ENCODE measurements at places on chromosomes 2 and 18.

DNA sequence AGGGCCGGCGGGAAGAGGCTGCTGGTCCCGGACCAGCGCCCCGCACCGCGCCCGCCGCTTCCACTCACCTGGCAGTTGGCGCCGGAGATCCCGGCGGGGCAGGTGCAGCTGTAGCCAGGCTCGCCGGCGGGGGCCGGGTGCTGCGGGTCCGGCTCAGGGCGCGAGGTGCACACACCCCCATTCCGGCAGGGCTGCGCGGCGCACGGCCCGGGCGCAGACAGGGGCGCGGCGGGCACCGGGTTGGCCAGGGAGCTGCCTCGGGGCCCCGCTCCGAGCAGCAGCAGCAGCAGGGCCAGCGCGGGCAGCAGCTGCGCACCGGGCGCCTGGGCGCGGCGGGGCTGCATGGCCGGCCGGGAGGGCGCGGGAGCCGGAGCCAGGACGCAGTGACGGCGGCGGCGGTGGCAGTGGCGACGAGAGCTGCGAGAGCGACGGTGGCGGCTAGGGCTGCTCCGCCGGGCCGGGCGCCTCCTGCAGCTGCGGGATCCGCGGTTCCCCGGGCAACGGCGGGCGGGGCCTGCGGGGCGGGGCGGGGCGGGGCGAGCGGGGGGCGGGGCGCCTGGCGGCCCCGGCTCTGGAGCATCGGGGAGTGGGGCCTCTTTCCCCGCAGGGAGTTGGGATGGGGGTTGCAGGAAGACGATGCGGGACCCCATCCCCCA, at the start of gene DNER:
DNER (minus strand) TSS at position 476 of the 656 bp plus-strand sequence; CDS start at position 344, 132 bp downstream.
- peak; percentile 78 for DNase-seq

GRCh38 chr18:50009773-50010335, 185.1 kb downstream of the MYO5B start:
- DNase-seq = peak; percentile 82

DNA sequence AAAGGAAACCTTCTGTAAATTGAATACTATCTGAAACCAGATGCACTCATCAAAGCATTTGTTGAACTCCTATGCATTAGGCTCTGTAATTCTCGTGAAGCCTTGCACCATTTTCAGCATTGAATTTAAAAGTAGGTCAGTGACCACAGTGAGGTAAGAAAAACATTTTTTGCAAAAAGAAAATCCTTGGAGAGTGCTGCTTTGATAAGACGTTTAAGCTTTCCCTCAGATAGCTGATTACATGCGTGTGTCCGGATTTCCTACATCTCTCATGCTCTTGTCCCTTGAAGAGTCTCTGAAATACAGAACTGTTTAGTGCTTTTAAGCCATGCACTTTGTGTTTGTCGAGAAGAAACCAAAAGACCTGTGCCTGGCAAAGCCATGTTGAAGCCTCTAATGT, 113.6 kb downstream of the FMNL2 start:
- DNase-seq = no peak

DNA sequence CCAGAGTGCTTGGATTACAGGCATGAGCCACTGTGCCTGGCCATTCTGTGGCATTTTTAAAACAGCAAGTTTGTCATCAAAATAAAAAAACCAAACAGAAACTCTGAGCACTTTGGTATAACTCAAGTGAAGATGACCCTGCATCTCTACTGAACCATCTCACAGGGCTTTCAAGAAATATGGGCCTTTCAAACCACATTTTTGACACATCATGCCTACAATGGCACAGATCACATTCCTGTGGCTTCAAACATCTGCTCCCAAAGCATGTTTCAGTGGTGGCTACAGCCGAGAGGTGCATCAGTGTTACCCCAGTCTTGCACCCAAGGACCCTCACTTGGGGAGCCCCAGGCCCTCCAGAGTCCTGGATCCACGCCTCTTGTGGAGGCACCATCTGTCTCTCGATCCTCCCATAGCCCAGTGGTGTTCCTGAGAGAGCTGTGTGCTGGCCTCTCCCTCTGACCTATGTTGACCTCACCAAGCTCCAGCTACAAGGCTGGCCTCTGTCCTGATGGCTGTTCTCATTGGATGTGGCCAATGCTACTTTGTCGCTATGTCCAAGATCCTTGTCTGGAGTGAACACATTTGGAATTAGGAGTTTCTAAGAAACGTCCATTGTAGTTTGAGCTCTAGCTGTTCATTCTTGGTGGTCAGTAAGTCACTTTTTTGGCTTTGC, 55.2 kb upstream of the RALBP1 start:
- no peak for DNase-seq

DNA sequence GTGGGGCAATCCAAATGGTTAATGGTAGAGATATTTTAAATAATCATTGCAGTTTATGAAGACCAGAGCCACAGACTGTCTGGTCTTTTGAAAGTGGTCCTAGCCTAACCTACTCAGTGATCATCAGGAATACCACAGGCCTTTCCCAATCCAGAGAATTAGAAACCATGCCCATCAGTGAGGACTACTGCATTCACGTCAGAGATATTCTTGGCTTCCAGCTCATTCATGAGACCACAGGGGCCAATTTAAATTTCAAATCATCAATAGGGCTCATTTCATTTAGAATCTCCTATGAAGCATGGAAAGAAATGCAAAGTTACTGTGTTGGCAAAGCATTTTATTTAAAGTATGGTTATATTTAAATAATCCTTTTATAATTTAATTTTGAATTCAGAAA, 362.3 kb upstream of the KCNJ3 start:
- DNase-seq = no peak

DNA sequence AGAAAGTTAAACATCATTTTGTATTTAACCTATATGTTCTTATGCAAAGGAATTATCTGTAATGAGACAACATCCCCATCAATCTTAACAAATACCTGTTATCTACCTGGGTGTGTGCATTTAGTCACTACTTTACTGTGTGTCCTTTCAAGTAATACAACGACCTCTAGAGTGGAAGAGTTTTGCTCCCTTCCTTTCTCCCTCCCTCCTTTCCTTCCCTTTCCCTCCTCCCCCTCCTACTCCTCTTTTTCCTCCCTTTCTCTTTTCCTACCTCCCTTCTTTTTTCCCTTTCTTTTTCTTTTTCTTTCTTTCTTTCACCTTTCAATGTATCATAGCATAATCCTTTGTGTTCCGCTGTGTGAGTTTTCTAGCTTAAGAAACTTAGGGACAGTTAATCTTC, 532.3 kb downstream of the SLC4A3 start:
- no peak for DNase-seq

GRCh38 chr2:239777219-239777618, 247.9 kb downstream of the NDUFA10 start:
- DNase-seq = no peak

DNA sequence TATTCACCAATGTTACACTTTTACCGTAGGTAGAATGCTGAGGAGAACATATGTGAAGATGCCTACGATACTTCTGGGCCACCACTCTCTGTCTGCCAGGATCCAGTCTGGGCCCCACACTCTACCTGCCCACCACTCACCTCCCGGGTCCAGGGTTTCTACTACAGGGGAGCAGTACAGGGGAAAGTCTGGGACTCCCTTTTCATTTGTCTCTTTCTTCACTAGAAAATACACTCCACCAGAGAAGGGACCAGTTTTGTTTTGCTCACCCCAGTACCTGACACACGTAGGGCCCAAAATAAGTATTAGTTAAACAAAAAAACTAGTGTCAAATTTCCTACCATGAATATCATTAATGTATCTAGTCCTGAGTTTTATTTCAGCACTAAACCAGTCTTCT, 21.1 kb downstream of the KANSL3 start:
- no peak for DNase-seq

DNA sequence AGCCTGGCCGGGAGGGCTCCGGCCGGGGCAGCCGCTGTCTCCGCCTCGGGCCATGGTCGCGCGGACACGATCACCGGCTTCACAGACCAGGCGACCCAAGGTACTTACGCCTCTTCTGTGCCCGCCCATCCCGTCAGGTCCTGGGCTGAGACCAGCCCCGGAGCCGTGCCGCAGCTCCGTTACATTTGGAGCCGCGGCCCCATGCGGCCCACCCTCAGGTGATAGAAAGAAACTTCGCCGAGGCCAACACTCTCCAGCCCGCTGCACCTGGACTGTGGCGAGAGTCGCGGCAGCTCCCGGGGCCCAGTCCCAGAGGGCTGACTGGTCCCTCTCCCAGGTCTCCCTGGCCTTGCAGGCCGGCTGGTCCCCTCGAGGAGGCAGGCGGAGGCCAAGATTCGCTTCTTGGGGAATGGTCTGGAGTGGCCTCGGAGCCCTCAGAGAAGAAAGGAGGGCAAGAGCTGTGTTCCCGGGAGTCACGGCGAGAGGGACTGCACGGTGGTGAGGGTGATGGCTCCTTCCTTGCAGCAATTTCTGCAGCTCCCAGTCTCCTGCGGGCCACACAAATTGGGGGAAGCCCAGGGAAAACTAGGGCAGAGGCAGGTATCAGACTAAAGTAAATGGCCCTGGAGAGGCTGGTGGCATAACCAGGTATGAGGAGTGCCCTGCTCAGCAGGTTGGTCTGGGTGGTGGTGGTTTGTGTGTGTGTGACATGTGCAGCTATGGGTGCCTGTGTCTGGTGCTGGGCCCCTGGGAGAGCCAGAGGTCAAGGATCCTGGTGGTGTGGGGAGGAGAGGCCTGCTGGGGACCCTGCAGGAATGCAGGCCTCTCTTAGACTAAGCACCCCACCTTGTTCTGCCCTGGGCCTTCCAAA, 822 bp downstream of the GDF7 start:
- DNase-seq = no peak

- no peak for DNase-seq
Observed at GRCh38 chr18:25081001-25081400, 271.0 kb downstream of the ZNF521 start.

- DNase-seq = no peak
Observed at GRCh38 chr2:136112317-136113208, 5.4 kb downstream of the CXCR4 start.

GRCh38 chr2:157895531-157895930, 19.4 kb upstream of the ACVR1 start:
- no peak for DNase-seq

DNA sequence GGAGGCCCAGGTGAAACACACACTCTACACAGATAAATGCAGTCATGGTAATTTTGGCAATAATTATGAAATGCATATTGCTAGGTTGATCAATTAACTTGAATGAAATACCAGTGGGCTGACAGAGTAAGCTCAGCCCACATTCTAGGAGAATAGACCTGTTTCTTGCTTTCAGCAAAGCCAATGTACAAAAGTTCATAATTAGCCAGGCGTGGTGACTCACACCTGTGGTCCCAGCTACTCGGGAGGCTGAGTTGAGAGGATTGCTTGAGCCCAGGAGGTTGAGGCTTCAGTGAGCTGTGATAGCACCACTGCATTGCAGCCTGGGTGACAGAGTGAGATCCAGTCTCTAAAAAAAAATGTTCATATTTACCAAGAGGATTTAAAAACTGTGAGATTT, 15.7 kb upstream of the MBP start:
- DNase-seq = no peak

- DNase-seq = no peak
Observed at GRCh38 chr2:169237939-169238338, 124.4 kb downstream of the LRP2 start.

GRCh38 chr2:96954011-96954846, 32.2 kb downstream of the FAM178B start:
- no peak for DNase-seq

GRCh38 chr2:16738361-16739225, 73.0 kb upstream of the CYRIA start:
- no peak for DNase-seq

DNA sequence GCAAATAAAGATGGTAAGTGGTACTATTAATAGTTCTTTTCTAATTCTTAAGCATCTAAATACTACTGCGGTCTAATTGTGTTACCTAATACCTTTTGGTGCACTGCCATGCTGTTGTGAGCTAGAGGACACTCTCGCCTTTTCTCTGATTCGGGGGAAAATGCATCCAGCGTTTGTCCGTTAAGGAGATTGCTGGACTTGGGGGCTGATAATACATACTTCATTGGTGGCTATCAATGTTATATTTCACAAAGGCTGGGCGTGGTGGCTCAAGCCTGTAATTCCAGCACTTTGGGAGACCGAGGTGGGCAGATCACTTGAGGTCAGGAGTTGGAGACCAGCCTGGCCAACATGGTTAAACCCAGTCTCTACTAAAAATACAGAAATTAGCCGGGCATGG, 141.7 kb upstream of the TWIST2 start:
- no peak for DNase-seq
